WTC11 (cell line): ENCODE measurements at places on chromosomes 12 and 14. TPM values are rescaled to one million over a fixed set of nuclear protein-coding genes. Genes with fewer than 3 reads are reported as not detected.

The RNASE3 gene
- not detected in 3 replicates for total RNA-seq

The RNASE7 gene
- not detected in 3 replicates for total RNA-seq

The TROAP gene
- total RNA-seq, result 78.5 to 89.2 TPM (median 80.0 TPM) in 3 replicates

The SYNDIG1L gene
- 1.4 to 1.9 TPM (median 1.5 TPM) in 3 replicates for total RNA-seq

The RPL10L gene
- total RNA-seq, result not detected in 3 replicates

The PTGDR gene
- total RNA-seq, result 0.09 to 0.24 TPM (median 0.11 TPM) in 3 replicates
